ENCODE measurements at places on chromosomes 3 and 15. TPM values are rescaled to one million over a fixed set of nuclear protein-coding genes. Genes with fewer than 3 reads are reported as not detected.
A peak's percentile ranks its signal among the peaks of the same experiment; 100 is the strongest.

Gene HDAC11
- 24.3 TPM for total RNA-seq

Gene NTRK3
- not detected for total RNA-seq

Gene CCDC33
- total RNA-seq, result 15.4 TPM

Gene ATXN7
- 27.7 TPM for total RNA-seq

Gene LRRIQ4
- 1.3 TPM for total RNA-seq

Gene FGF12
- 10.9 TPM for total RNA-seq

Gene DUOXA2
- not detected for total RNA-seq

Gene LRRN1
- total RNA-seq, result 0.65 TPM

- no peak overlapping the region for H3K4me3 ChIP-seq
- no peaks in the 10 kb centered on the region for H3K27me3 ChIP-seq
- DNase-seq, result no peak
- no peak overlapping the region for H3K27ac ChIP-seq
- H3K4me1 ChIP-seq, result peaks cover 73% of the 10 kb centered on the region
- no peaks in the 10 kb centered on the region for H3K36me3 ChIP-seq
Observed at GRCh38 chr15:40066589-40066988, 27.6 kb upstream of the SRP14 start.

- H3K27me3 ChIP-seq, result no peaks in the 10 kb centered on the region
- no peaks in the 10 kb centered on the region for H3K4me1 ChIP-seq
- H3K27ac ChIP-seq, result no peak overlapping the region
- DNase-seq, result no peak
- H3K36me3 ChIP-seq, result no peaks in the 10 kb centered on the region
Observed at GRCh38 chr3:182201456-182202168, 489.9 kb downstream of the SOX2 start.

GRCh38 chr3:182027366-182027765, 315.6 kb downstream of the SOX2 start:
- DNase-seq, result no peak
- no peak overlapping the region for H3K4me3 ChIP-seq
- H3K27ac ChIP-seq, result peak overlapping the region; percentile 15
- H3K36me3 ChIP-seq, result no peaks in the 10 kb centered on the region
- H3K27me3 ChIP-seq, result no peaks in the 10 kb centered on the region

DNA sequence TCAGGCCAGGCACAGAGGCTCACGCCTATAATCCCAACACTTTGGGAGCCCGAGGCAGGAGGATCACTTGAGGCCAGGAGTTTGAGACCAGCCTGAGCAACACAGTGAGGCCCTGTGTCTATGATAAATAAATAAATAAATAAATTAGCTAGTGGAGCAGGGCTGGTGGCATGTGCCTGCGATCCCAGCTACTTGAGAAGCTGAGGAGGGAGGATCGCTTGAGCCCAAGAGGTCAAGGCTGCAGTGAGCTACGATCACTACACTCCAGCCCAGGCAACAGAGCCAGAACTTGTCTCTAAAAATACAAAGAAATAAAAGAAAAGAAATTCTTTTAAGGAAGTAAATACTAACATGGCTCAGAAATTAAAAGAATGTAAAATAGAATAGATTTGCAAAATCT, 91.8 kb downstream of the LIPC start:
- H3K4me1 ChIP-seq, result peaks cover 66% of the 10 kb centered on the region
- H3K27ac ChIP-seq, result peak overlapping the region; percentile 88
- no peak overlapping the region for H3K4me3 ChIP-seq

DNA sequence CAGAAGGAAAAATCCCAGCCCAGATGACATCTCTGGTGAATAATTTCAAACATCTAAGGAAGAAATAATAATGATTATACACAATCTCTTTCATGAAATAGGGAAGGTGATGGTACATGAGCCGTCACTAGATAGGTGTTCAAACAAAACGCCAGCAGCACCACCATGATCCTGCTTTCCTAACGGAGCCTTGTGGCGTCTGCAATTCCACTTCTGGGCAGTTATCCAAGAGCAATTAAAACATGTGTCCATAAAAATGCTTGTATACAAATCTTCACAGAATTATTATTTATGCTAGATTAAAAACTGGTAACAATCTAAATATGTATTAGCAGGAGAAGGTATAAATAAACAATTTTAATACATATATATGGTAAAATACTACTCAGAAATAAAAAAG, 33.7 kb downstream of the RTP4 start:
- H3K4me1 ChIP-seq, result peaks cover 15% of the 10 kb centered on the region
- H3K27ac ChIP-seq, result no peak overlapping the region
